ENCODE measurements at places on chromosomes 1 and 21.
A peak's percentile ranks its signal among the peaks of the same experiment; 100 is the strongest.

- no peak for DNase-seq
Observed at GRCh38 chr1:204041803-204042505, 31.0 kb upstream of the SOX13 start.

GRCh38 chr1:53835491-53835890, 2.6 kb downstream of the NDC1 start:
- DNase-seq, result no peak

- DNase-seq, result no peak
Observed at GRCh38 chr1:27804791-27805190, 25.8 kb upstream of the PPP1R8 start.

DNA sequence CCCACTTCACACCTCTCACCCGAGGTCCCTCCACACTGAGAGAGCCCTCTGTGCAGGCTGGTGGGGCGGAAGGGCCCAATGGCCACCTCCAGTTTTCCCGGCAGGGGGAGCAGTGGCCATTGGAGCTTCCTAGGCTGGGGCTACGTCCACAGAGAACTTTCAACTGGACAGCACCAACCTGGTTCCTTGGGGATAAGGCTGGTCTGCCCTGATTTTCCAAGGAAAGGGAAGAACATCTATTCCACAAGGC, 20.3 kb upstream of the LAPTM5 start:
- DNase-seq, result no peak

GRCh38 chr1:21270086-21270689, 20.1 kb downstream of the ECE1 start:
- DNase-seq, result no peak

- DNase-seq, result no peak
Observed at GRCh38 chr1:19210772-19211549, 895 bp upstream of the UBR4 start.

DNA sequence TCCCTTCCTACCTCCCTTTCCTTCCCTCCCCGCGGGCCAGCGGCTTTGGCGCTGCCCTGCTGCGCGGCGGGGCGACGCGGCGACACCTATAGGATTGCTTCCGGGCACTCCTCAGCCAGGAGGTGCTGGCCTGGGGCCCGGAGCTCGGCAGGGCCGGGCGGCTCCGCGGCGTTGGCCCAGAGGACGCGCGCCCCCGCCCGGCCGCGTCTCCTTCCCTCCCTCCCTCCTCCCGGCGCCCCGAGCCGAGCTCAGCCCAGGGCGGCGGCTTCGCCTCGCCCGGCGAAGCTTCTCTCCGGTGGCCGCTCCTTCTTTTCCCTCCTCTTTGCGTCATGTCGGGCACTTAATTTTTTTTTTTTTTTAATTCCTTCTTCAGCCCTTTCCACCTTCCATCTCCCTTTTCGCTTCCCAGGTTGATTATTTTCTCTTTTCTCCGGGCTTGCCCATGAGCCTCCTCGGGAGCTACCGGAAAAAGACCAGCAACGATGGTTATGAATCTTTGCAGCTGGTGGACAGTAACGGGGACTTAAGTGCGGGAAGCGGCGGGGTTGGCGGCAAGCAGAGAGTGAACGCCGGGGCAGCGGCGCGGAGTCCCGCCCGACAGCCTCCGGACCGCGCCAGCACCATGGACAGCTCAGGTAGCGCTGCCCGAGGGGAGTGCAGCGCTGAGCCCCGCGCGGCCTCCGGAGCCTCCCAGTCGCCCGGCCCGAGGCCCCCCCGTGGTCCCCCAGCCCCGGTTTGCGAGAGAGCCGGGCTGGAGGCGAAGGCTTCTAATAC, at the start of gene DNAJC6:
Gene DNAJC6 (plus strand): TSS at position 240 of the 774 bp plus-strand sequence. CDS start 203 bp downstream, at position 443.
- DNase-seq, result peak; percentile 21

DNA sequence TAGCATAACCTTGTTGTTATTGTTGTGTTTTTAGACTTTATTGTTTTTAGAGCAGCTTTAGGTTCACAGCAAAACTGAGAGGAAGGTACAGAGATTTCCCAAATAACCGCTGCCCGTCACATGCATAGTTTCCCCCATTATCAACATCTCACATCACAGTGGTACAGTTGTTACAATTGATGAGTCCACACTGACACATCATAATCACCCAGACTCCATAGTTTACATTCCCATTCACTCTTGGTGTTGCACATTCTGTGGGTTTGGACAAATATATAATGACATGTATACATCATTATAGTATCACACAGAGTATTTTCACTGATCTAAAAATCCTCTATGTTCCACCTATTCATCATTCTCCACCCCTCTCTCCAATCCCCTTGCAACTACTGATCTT, 25.9 kb upstream of the TOR3A start:
- no peak for DNase-seq

DNA sequence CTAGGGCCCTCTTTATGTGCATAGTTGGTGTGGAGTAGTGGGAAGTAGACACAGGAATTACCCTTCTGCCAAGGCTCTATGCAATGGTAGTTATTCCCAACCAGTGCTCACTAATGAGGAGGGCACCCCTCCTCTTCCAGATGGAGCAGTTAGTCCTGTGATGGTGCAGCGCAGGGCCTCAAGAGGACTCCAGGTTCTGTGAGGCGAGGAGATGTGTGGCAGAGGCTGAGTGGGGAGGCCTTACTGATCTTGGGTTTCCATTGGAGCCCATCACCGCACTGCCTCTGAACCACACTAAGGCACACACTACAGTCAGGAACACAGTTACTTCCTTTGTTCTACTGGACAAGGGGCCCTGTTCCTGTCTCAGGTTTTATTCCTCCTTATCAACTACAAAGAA, 122.5 kb upstream of the POU3F1 start:
- no peak for DNase-seq

GRCh38 chr1:78831731-78832360, 174.7 kb downstream of the ADGRL4 start:
- DNase-seq, result no peak

- no peak for DNase-seq
Observed at GRCh38 chr1:110059133-110059863, 11.2 kb downstream of the ALX3 start.

DNA sequence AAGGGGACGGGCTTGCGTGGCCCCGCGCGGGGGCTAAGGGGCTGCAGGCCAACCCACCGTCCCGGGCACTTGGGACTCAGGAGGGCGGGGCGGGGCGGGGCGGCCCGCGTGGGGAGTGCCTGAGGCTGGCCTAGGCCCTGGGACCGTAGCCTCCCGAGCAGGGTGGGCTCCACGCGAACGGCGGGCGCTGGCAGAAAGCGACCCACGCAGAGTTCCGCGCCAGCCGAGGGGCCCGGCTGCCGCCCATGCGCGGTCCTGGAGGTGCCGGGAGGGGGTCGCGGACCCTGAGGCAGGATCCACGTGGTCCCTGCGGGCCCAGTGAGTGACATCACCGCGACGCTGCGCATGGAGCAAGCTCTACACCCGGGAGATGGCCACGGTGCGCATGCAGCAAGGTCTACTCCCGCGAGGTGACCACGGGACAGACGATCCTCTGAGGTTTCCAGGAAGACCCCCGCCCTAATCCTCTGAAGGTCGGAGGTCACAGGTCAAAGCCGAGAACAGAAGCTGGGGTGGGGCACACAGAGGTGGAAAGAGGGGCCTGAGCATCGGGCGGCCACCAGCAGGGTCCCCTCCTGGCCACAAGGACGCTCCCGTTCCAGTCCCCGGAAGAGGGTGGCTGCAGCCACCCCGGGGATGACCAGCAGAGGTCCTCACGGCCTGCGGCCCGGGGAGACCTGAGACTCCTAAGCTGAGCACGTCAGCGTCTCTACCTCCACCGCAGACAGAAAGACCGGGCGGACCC, 13.5 kb upstream of the SLC19A1 start:
- peak; percentile 76 for DNase-seq

DNA sequence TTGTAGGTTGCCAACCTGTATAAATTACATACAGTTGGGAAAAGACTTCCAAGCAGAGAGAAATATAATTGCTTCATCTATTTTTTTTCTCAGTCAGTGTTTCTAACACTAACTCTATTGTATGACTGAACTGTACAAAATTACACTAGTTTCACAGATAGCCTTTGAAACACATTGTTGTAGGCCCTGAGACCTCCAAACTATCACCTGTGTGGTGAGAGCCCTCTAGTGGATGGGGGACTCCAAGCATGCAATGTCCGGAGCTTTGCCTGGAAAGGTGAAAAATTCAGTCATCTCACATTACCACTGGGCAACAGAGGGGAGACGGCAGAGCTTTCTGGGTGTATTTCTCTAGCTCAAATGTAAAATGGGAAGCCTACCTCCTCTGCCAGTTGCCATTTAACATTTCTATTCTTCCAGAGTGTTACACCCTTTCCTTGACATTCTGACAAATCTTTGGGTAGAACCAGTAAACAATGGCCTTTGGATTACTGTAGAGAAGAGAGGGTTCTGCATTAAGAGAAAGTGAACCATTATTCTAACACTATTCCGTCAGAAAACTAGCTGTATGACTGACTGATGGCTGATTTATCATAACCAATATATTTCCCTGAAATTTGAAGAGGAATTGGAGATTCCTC, 212.2 kb downstream of the LYPLAL1 start:
- DNase-seq, result peak; percentile 30

DNA sequence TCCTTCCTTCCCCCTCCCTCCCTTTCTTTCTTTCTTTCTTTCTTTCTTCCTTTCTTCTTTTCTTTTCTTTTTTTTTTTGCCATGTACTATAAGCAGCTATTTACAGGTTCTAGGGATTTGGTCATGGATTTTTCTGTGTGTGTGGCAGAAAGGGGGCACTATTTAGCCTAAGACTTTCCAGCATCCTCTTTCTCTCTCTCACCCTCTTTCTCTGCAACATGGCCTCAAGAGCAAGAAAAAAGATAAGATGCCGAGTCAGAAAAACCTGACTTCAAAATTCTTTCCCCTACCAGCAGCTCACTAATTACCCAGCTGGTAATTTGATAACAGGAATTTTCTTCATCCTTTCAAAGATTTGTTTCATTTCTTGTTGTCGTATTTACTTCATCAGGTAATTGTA, 458.3 kb upstream of the ADAMTS5 start:
- no peak for DNase-seq

GRCh38 chr1:117188170-117188815, 22.4 kb downstream of the VTCN1 start:
- no peak for DNase-seq

GRCh38 chr1:65495137-65495536, 74.7 kb downstream of the LEPR start:
- no peak for DNase-seq

GRCh38 chr1:55214934-55215193, 300 bp downstream of the USP24 start:
- DNase-seq, result no peak

GRCh38 chr1:66446261-66447001, 87.5 kb upstream of the SGIP1 start:
- peak; percentile 36 for DNase-seq

DNA sequence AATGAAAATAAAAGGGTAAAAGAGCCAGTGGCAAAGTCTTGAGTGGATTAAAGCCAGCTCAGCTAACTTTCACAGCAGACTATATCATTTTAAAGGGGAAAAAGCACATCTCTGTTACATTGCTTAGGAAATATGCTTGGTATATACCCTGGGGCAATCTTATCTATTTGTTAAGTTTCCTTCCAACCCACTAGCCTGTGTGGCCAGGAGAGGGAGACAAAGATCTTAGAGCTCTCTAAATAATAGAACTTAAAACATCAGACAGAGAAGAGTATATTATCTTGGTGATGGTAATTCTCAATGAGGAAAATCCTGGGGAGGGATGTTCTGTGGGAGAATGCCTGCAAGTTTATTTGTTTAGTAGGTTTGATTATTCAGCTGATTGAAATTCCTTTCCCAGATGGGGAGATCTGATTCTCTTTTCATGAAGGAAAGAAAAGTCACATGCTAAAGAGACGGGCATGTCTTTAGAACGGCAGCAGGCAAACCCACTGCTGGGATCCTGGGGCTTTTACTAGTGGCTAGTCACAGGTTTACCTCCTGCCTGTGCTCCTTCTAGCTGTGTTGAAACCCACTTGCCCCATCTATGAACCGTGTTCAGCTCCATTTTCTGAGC, 3.6 kb downstream of the KCNE2 start:
- DNase-seq, result peak; percentile 58

GRCh38 chr1:198763298-198763714, 124.5 kb downstream of the PTPRC start:
- DNase-seq, result no peak

DNA sequence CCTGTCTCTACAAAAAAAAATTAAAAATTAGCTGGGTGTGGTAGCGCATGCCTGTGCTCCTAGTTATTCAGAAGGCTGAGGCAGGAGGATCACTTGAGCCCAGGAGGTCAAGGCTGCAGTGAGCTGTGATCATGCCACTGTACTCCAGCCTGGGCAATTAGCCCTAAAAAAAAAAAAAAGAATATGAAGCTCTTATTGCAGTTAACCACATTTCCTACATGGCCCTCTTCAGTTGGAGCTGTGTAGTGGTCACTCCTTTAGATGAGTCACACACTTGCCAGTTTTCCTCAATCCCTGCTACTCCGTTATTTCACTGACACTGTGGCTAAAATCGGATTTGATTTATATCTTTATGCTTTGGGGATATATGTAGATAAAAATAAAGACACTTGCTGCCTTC, 11.8 kb downstream of the NFYC start:
- DNase-seq, result no peak

GRCh38 chr21:32844653-32845436, 73.3 kb upstream of the PAXBP1 start:
- DNase-seq, result no peak

DNA sequence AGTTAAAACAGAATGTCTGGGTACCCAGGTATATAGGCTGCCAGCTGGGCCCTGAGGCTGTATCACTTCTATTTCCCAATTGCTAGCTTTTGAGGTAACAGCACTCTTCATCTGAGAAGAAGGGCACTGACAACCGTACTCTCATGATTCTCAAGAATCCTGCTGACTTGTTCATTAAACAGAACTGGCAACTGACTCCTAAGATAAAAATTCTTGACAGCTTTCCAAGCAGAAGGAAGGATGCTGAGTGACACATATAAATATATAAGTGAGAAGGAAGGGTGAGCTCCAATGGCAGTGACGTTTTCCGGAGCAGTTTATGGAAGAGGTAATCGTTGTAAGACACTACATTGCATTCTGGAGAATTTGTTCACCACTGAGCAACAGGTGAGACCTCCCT, 48.1 kb upstream of the NRIP1 start:
- DNase-seq, result no peak

- no peak for DNase-seq
Observed at GRCh38 chr1:10177876-10178275, 32.5 kb upstream of the KIF1B start.

GRCh38 chr1:54663725-54664124, 22.1 kb downstream of the MROH7 start:
- DNase-seq, result no peak

GRCh38 chr1:36124404-36125128, 456 bp downstream of the COL8A2 start:
- DNase-seq, result no peak

Measured in LNCaP clone FGC (cell line).